ENCODE measurements at places on chromosomes 11 and 22.
A peak's percentile ranks its signal among the peaks of the same experiment; 100 is the strongest.

DNA sequence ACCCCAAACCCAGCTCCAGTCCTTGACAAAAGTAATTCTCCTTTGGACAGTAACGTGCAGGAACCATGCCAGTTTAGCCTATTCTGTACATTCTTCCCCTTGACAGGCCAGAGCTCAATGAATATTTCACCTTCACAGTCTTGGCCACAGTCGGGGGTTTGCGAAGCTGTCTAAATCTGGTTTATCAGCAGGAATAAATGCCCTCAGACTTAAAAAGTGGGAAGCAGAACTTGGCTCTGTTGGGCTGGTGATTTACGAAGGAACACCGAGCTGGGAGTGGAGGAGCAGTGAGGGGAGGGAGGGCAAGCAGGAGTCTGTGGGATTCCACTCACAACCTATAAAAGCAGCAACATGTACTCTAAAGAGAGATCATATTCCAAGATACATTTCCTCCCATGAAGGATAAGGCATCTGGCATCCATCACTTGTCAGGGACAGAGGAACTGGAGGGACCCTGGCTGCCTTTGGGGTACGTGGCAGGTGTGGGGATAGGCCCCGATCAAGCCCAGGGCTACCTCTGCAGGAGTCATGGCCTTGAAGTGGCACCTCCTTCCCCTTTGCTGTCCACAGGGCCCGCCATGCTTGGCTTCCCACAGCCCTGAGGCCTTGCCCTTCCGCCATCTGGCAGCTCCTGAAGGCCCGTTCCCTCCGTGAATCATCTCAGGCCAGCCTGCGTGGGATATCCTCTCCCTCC lies 154.3 kb downstream of the ADAMTS15 start:
- H3K36me3 ChIP-seq, result no peaks in the 10 kb centered on the region
- H3K4me1 ChIP-seq, result no peaks in the 10 kb centered on the region
- no peak overlapping the region for H3K4me3 ChIP-seq
- no peaks in the 10 kb centered on the region for H3K27me3 ChIP-seq
- H3K27ac ChIP-seq, result peak overlapping the region; percentile 48
- DNase-seq, result no peak

GRCh38 chr22:21702700-21703683 lies 32.6 kb downstream of the YPEL1 start:
- no peak overlapping the region for H3K4me3 ChIP-seq
- no peaks in the 10 kb centered on the region for H3K36me3 ChIP-seq
- DNase-seq, result no peak
- no peaks in the 10 kb centered on the region for H3K4me1 ChIP-seq

GRCh38 chr11:63663809-63664208 lies 7.4 kb downstream of the ATL3 start:
- no peaks in the 10 kb centered on the region for H3K27me3 ChIP-seq
- H3K36me3 ChIP-seq, result no peaks in the 10 kb centered on the region

DNA sequence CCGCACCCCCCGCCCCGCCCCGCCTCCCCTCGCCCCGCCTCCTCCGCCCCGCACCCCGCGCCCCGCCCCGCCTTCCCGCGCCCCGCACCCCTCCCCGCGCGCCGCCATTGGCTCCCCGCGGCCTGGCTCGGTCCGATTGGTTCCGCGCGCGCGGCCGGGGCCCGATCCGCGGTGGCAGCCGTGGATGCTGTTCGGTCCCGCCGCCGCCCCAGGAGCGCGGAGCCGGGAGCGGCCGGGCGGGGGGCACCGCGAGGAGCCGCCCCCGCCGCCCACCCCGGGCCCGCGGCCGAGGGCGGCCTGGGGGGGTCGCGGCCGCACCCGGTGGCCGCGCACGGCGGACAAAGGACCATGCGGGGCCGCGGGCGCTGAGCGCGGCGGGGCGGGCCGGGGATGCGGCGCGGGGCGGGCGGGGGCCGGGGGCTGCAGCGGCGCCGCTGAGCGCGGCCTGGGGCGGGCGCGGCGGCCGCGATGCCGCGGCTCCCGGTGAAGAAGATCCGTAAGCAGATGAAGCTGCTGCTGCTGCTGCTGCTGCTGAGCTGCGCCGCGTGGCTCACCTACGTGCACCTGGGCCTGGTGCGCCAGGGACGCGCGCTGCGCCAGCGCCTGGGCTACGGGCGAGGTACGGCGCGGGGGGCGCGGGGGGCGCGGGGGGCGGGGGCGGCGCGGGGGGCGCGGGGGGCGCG lies at the start of gene B4GALNT4:
Gene B4GALNT4 (plus strand): TSS at position 164 of the 683 bp plus-strand sequence. CDS start 305 bp downstream, at position 469.
- no peaks in the 10 kb centered on the region for H3K36me3 ChIP-seq
- no peak within 1 kb of the TSS for H3K27ac ChIP-seq
- peak within 1 kb of the TSS; percentile 68 for H3K4me3 ChIP-seq
- DNase-seq, result no peak
- peaks cover 4% of the 10 kb centered on the region for H3K4me1 ChIP-seq

Measured in breast epithelium (tissue), 4 donors.